MCF 10A (cell line): ENCODE measurements at places on chromosomes 5 and 9. TPM values are rescaled to one million over a fixed set of nuclear protein-coding genes. Genes with fewer than 3 reads are reported as not detected.

CAVIN4 gene
- 0.49 and 0.56 TPM in 2 replicates for total RNA-seq

MAMDC2 gene
- total RNA-seq, result not detected in 2 replicates

GABRA1 gene
- not detected in 2 replicates for total RNA-seq

GRK6 gene
- total RNA-seq, result 45.2 and 52.0 TPM in 2 replicates

EPB41L4B gene
- 20.2 and 23.7 TPM in 2 replicates for total RNA-seq

TAF11L10 gene
- not detected in 2 replicates for total RNA-seq

ENHO gene
- not detected in 2 replicates for total RNA-seq

C9orf43 gene
- total RNA-seq, result 0.84 and 1.1 TPM in 2 replicates

DCP2 gene
- total RNA-seq, result 32.7 and 34.1 TPM in 2 replicates

PCDHB10 gene
- 1.2 and 1.4 TPM in 2 replicates for total RNA-seq

GPR150 gene
- total RNA-seq, result not detected in 2 replicates

RORB gene
- total RNA-seq, result not detected in 2 replicates

PCDHA9 gene
- 0.25 and 0.28 TPM in 2 replicates for total RNA-seq

GRCh38 chr5:14720236-14720923 is 55.9 kb downstream of the OTULIN start:
- peaks cover 33% of the 10 kb centered on the region for H3K36me3 ChIP-seq
- H3K4me3 ChIP-seq, result no peak overlapping the region
- no peaks in the 10 kb centered on the region for H3K27me3 ChIP-seq
- H3K4me1 ChIP-seq, result peaks cover 5% of the 10 kb centered on the region
- no peak for DNase-seq
- no peak overlapping the region for H3K27ac ChIP-seq

DNA sequence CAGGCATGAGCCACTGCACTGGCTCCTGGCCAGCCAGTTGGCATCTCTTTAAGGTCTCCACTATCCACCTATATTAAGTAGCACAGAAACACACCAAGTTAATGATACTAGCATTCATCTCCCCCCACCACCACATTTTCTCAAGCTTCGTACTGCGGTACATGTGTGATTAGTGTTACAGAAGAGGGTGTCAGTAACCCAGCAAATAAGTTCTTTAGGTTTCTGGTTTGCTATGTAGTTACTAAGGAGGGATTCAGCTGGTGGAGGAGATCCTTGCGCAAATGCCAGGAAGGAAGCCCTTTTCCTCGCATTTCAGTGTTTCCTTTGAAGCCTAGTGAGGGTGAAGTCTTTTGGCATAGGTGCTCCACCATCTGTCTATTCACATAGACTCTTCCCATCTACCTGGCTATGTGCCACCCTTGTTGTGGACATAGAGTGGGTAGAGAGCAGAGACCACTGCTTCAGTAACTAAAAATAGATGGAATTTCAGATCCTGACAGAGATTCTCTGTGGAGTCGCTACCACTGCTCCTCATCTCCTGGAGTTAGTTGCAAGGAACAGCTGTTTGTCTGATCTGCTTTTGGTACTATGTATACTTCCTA is 16.7 kb downstream of the UBE2D2 start:
- no peak overlapping the region for H3K4me3 ChIP-seq
- H3K36me3 ChIP-seq, result peaks cover 60% of the 10 kb centered on the region
- H3K4me1 ChIP-seq, result peaks cover 37% of the 10 kb centered on the region
- no peak for DNase-seq
- no peak overlapping the region for H3K27ac ChIP-seq
- no peaks in the 10 kb centered on the region for H3K27me3 ChIP-seq

GRCh38 chr5:106435185-106435584 is 1235.6 kb downstream of the EFNA5 start:
- DNase-seq, result no peak
- H3K4me1 ChIP-seq, result no peaks in the 10 kb centered on the region
- no peak overlapping the region for H3K27ac ChIP-seq
- H3K4me3 ChIP-seq, result no peak overlapping the region

DNA sequence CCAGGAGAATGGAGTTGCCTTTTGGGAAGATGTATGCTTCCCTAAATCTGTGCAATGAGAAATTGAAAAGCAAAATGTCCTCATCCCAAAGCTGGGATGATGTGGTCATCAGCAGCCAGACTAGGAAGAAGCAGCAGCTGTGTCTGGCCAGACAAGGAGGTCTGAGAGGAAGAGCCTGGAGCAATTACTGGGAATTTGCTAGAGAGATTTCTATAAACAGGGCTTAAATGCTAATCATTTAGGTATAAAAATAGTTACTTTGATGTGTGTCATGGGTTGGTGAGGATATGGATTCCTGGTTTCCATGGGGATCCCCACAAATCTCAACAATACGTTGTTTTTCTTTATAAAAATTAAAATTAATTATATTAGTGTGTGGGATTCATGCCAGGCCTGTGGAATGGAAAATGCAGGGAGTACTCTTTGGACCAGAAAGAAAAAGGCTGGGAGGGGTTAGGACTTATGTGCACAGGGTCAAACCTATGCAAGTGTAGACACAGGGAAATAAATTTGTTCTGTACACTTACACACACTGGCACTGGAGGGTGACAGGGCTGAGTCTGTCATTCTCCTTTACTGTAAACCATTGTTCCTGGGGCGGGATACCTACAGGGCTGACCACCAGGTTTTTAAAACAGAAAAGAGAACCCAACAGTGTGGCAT is 58.7 kb upstream of the TRPC7 start:
- H3K27ac ChIP-seq, result no peak overlapping the region
- no peaks in the 10 kb centered on the region for H3K36me3 ChIP-seq
- peaks cover 75% of the 10 kb centered on the region for H3K27me3 ChIP-seq

GRCh38 chr9:124482431-124483031 is 24.7 kb downstream of the NR5A1 start:
- no peak overlapping the region for H3K27ac ChIP-seq
- no peaks in the 10 kb centered on the region for H3K36me3 ChIP-seq
- peaks cover 4% of the 10 kb centered on the region for H3K4me1 ChIP-seq

DNA sequence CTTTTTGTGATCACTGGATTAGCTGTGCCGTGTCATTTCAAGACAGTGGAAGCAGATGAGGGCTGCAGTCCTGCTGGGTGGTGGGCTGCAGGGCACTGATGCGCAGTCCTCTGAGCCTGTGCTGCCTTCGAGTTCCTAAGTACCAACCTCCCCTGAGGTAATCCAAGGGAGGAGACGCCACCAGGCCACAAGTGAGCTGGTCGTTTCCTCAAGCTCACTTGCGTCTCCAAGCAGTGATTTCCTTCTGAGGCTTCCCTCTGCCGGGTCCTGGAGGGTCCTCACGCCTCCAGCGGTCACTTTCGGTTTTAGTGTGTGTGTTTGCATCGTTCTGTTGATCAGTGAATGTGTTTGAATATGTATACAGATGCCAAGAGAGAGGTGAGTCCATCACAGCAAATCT is 115.7 kb downstream of the TRIO start:
- DNase-seq, result no peak
- H3K27me3 ChIP-seq, result no peaks in the 10 kb centered on the region
- H3K36me3 ChIP-seq, result peaks cover 4% of the 10 kb centered on the region
- H3K27ac ChIP-seq, result no peak overlapping the region

DNA sequence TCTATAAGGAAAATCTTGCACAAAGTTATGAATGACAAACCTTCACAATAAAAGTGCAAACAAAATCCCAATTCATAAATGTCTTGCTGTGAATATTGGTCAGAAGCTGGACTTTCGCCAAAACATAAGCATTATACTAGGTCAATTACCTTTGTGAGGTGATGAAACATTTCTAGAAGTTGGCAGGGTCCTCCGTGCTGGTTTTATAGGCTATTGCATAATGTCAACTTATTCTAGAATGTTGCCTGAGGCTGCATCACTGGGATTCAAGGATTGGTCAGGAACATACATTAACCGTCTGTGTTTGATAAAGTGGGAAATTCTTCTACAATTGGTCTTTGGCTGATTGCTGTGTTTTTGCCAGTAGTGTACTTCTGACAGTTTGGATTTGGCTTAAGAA is 49.8 kb upstream of the PALM2AKAP2 start:
- DNase-seq, result peak; percentile 98
- H3K36me3 ChIP-seq, result no peaks in the 10 kb centered on the region
- peaks cover 38% of the 10 kb centered on the region for H3K4me1 ChIP-seq
- no peak overlapping the region for H3K4me3 ChIP-seq
- H3K27me3 ChIP-seq, result peaks cover 15% of the 10 kb centered on the region
- H3K27ac ChIP-seq, result no peak overlapping the region

GRCh38 chr9:135820661-135821060 is 86.7 kb downstream of the CAMSAP1 start:
- DNase-seq, result no peak
- H3K4me3 ChIP-seq, result no peak overlapping the region
- H3K27ac ChIP-seq, result no peak overlapping the region

- H3K4me3 ChIP-seq, result no peak overlapping the region
- H3K36me3 ChIP-seq, result no peaks in the 10 kb centered on the region
- no peaks in the 10 kb centered on the region for H3K27me3 ChIP-seq
- DNase-seq, result peak; percentile 47
- peaks cover 25% of the 10 kb centered on the region for H3K4me1 ChIP-seq
Observed at GRCh38 chr9:129170229-129170628, 7.8 kb downstream of the IER5L start.

GRCh38 chr5:133950821-133951612 is 17.4 kb downstream of the C5orf15 start:
- H3K4me3 ChIP-seq, result no peak overlapping the region
- no peaks in the 10 kb centered on the region for H3K4me1 ChIP-seq
- H3K36me3 ChIP-seq, result peaks cover 17% of the 10 kb centered on the region
- H3K27me3 ChIP-seq, result no peaks in the 10 kb centered on the region
- DNase-seq, result no peak

GRCh38 chr5:140635291-140636257 is 2.6 kb upstream of the CD14 start:
- no peak overlapping the region for H3K27ac ChIP-seq
- peaks cover 40% of the 10 kb centered on the region for H3K4me1 ChIP-seq
- no peaks in the 10 kb centered on the region for H3K27me3 ChIP-seq
- no peak overlapping the region for H3K4me3 ChIP-seq
- no peaks in the 10 kb centered on the region for H3K36me3 ChIP-seq

GRCh38 chr5:32018476-32019436 is 155.4 kb downstream of the GOLPH3 start:
- H3K4me3 ChIP-seq, result no peak overlapping the region
- peaks cover 8% of the 10 kb centered on the region for H3K4me1 ChIP-seq

DNA sequence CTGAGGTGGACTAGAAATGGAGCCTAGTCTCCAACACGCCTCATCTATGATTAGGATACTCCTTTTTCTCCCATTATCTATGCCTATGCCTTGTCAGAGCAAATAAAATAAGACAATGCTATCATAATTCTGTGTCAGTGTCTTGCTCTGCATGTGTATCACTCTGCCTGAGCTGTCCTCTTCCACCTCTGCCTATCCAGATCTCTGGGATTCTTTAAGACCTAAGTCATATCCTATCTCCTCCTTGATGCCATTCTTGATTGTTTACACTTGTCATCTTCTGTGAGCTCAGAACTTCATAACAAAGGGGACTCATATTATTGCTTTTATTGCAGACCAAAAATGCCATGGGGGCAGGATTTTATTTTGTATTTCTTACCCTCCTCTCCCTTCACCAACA is 351.2 kb upstream of the C9orf72 start:
- no peak overlapping the region for H3K4me3 ChIP-seq
- no peak for DNase-seq
- H3K27ac ChIP-seq, result no peak overlapping the region
- H3K4me1 ChIP-seq, result no peaks in the 10 kb centered on the region
- H3K36me3 ChIP-seq, result no peaks in the 10 kb centered on the region

DNA sequence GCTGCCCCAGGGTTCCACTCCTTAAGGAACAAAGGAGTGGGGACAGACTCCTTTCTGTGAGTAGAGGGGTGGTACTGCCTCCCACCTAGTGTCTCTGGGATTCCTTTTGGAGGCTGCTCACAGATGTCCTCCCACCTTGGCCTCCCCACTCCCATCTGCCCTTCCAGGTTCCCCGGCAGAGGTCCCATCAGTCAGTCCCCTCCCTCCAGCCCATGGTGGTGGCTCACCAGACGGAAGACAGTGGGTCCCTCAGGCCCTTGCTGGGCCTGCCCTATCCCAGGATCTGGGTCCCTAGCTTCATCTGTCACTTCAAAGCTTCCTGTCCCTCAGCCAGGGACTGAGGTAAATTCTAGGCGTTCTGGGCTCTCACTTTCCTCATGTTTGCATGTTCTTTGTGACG is 35.6 kb upstream of the NEK6 start:
- no peak overlapping the region for H3K27ac ChIP-seq
- no peak for DNase-seq
- H3K4me1 ChIP-seq, result no peaks in the 10 kb centered on the region
- H3K4me3 ChIP-seq, result no peak overlapping the region
- H3K36me3 ChIP-seq, result no peaks in the 10 kb centered on the region

GRCh38 chr9:68507806-68508145 is 32.9 kb downstream of the TMEM252 start:
- no peak overlapping the region for H3K27ac ChIP-seq
- H3K36me3 ChIP-seq, result no peaks in the 10 kb centered on the region
- no peaks in the 10 kb centered on the region for H3K27me3 ChIP-seq
- H3K4me3 ChIP-seq, result no peak overlapping the region
- H3K4me1 ChIP-seq, result no peaks in the 10 kb centered on the region

GRCh38 chr5:34750206-34750605 is 88.8 kb upstream of the TTC23L start:
- no peaks in the 10 kb centered on the region for H3K36me3 ChIP-seq
- no peak overlapping the region for H3K27ac ChIP-seq
- H3K27me3 ChIP-seq, result no peaks in the 10 kb centered on the region

- H3K36me3 ChIP-seq, result no peaks in the 10 kb centered on the region
- no peaks in the 10 kb centered on the region for H3K4me1 ChIP-seq
- H3K27me3 ChIP-seq, result peaks cover 41% of the 10 kb centered on the region
- H3K27ac ChIP-seq, result no peak overlapping the region
- DNase-seq, result no peak
Observed at GRCh38 chr5:88954511-88954910, 71.5 kb upstream of the MEF2C start.

DNA sequence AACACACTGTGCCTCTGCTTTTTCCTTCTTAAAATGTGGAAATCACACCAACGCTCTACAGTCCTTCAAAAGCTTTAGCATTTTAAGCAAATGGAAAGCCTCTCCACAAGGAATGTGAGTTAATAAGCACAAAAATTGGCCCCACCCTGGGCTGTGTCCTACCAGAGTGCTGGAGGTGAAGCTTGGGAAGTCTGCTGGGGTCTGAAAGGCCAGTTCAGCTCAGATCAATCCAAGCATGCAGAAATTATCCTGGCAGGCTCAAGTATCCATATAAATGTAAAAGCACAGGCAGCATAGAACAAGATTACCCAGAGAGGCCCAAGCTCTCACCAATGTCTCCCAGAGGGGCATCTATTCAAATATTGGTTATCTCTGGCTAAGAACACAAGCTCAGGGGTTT is 98.5 kb downstream of the ESM1 start:
- H3K27ac ChIP-seq, result no peak overlapping the region
- H3K4me3 ChIP-seq, result no peak overlapping the region
- DNase-seq, result no peak
- peaks cover 25% of the 10 kb centered on the region for H3K4me1 ChIP-seq
- no peaks in the 10 kb centered on the region for H3K27me3 ChIP-seq

GRCh38 chr9:132230605-132231004 is 68.7 kb downstream of the NTNG2 start:
- no peaks in the 10 kb centered on the region for H3K4me1 ChIP-seq
- no peak overlapping the region for H3K27ac ChIP-seq
- no peak for DNase-seq
- no peaks in the 10 kb centered on the region for H3K36me3 ChIP-seq
- H3K4me3 ChIP-seq, result no peak overlapping the region

- DNase-seq, result no peak
- no peaks in the 10 kb centered on the region for H3K27me3 ChIP-seq
- H3K4me3 ChIP-seq, result no peak overlapping the region
- H3K27ac ChIP-seq, result no peak overlapping the region
- H3K4me1 ChIP-seq, result no peaks in the 10 kb centered on the region
Observed at GRCh38 chr9:14063756-14064155, 250.2 kb downstream of the NFIB start.

- H3K27me3 ChIP-seq, result no peaks in the 10 kb centered on the region
- H3K36me3 ChIP-seq, result peaks cover 6% of the 10 kb centered on the region
- H3K4me3 ChIP-seq, result no peak overlapping the region
- peaks cover 20% of the 10 kb centered on the region for H3K4me1 ChIP-seq
Observed at GRCh38 chr9:115063058-115063845, 54.7 kb downstream of the TNC start.
